ENCODE measurements at places on chromosomes 6 and 20. TPM values are rescaled to one million over a fixed set of nuclear protein-coding genes. Genes with fewer than 3 reads are reported as not detected.

DNA sequence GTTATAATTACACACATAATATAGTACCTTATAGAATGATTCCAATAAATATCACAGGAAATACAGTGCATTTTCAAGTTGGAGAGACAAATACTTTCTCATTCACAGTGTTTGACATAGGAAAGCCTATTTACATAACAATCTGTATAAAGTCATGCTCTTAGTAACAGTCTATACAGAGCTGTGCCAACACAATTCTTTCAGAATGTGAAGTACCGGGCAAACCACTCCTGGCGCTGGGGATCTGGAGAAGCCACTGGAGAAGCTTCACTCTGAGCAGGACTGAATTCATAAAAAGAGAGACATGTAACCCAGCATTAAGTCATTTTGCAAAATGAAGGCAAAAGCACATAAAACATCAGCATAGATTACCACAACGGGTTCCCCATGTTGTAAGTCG lies 24.9 kb upstream of the MCM9 start:
- DNase-seq, result no peak

- no peak for DNase-seq
These were observed 42.3 kb upstream of the HMGCLL1 start for GRCh38 chr6:55621244-55621643.

GRCh38 chr6:64034910-64035655 lies 399.5 kb downstream of the PHF3 start:
- DNase-seq, result peak; percentile 12

- DNase-seq, result no peak
These were observed 434.9 kb upstream of the SULF2 start for GRCh38 chr20:48220033-48220633.

DNA sequence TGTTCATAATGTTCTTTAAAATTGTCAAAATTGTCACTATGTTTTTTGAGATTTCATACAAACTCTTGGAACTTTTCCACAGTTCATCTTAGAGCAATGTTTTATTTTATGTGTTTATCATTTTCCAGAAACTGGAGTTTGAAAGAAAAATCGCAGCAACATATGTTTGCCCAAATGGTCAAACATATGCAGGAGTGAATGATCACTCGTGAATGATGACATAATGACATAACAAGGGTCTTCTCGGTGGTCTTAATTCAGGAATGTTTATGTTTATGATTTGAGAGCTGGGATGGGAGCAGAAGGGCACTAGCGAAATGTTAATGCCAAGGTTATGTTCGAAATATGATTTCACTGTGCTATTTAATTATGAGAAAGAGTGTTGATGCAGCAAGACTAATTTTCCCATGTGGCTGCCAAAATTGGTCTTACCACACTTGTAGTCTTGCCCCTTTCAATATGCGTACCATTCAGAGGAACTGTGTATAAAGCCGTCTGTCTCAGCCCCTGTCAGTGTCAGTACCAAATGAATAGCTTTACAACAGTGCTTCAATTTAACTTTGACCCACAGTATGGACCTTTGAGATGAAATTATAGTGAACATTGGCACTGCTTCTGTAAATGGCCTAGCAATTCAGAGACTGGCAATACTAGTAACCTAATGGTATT lies 152.3 kb downstream of the CARMIL1 start:
- no peak for DNase-seq

Gene MEI4
- not detected for total RNA-seq

Gene SLC17A1
- not detected for total RNA-seq
